Stomach (tissue), 19 donors: ENCODE measurements at places on chromosomes 5 and 9. TPM values are rescaled to one million over a fixed set of nuclear protein-coding genes. Genes with fewer than 3 reads are reported as not detected.

DNA sequence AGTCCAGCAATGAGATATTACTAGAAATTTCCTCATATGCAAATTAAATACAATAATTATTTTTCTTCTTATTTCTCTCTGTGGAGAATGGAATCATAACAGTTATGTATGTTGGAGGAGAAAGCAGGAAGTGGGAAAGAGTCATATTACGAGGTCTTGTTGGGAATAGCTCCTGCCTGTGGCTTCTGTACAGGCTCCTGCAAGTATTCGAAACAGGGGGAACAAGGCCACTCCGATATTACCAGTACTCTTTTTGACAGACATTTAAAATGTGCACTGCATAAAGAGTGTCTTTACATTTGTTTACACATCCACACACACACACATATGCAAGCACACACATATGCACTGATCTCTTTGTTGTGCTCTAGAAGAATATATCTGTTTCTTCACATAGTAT, 812.0 kb upstream of the ZNF608 start:
- peaks cover 14% of the 10 kb centered on the region for H3K4me1 ChIP-seq
- no peak overlapping the region for H3K27ac ChIP-seq
- H3K27me3 ChIP-seq = no peaks in the 10 kb centered on the region
- no peak for DNase-seq

- no peak overlapping the region for H3K4me3 ChIP-seq
- no peaks in the 10 kb centered on the region for H3K27me3 ChIP-seq
- H3K27ac ChIP-seq = no peak overlapping the region
- no peak for DNase-seq
Measured at GRCh38 chr5:163360656-163361055, 76.7 kb upstream of the CCNG1 start.

GRCh38 chr5:10235350-10235749, 14.3 kb downstream of the ATPSCKMT start:
- H3K27ac ChIP-seq = no peak overlapping the region
- DNase-seq = no peak
- no peaks in the 10 kb centered on the region for H3K27me3 ChIP-seq
- no peak overlapping the region for H3K4me3 ChIP-seq
- no peaks in the 10 kb centered on the region for H3K4me1 ChIP-seq
- H3K36me3 ChIP-seq = peaks cover 78% of the 10 kb centered on the region

DNA sequence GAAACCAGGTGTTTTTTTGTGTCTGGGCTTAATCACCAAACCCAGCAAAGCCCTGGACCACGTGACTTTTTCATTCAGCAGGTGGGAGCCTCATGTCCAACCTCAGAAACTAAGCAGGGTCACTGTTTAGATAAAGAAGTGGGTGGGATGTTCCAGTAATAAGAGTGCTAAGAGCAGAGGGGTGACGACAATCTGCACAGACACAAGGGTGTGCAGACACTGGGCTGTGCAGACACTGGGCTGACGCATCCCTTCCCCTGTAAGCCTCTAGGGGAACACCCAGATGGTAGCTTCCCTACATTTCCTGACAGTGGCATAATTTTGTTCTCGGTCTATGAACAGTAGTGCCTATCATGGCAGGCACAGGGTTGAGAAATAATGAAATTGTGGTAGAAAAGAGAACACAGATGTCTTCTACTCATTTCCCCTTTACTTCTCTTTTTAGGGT, 85.1 kb downstream of the SAXO1 start:
- H3K27me3 ChIP-seq = no peaks in the 10 kb centered on the region
- no peaks in the 10 kb centered on the region for H3K36me3 ChIP-seq
- no peak overlapping the region for H3K4me3 ChIP-seq
- no peaks in the 10 kb centered on the region for H3K4me1 ChIP-seq
- DNase-seq = no peak

DNA sequence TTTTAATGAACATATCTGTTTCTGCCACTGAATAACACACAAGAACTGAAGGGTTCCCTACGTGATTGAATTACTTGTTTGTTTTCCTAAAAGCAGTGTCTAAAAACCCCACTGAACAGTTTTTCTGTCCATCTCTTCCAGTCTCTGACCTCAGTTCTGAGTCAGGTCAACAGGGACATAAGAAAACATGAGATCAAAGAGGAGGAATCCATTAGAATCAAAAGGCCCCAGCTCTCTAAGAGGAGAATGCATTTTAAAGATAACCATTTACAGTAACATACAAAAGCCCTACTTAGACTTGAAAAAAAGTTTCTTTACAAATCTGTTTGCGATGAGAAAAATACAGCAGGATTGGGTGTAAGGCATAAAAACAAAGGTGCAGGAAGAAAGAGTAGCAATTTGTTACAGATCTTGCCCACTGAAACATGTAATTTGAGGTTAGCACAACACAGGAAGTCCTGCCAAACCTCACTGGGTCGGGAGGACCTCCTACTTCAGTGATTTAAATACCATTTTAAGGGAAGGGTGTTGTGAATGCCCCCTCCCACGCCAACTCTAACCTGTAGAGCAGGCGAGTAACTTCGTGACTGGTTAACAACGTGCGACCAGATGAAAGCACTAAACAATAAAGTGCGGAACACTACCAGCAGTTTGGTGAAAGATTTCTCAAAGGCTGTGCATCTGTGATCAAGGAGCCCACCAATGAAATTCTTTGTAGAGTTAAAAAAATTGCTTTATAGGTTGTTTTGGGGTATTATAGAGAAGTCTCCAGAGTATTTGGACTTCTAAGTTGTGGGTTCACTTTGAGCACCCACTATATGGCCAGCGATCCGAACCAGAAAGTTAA, 1.3 kb downstream of the QSOX2 start:
- H3K4me3 ChIP-seq = peak overlapping the region; percentile 97
- H3K27ac ChIP-seq = no peak overlapping the region
- H3K4me1 ChIP-seq = peaks cover 14% of the 10 kb centered on the region
- DNase-seq = no peak
- H3K27me3 ChIP-seq = no peaks in the 10 kb centered on the region

DNA sequence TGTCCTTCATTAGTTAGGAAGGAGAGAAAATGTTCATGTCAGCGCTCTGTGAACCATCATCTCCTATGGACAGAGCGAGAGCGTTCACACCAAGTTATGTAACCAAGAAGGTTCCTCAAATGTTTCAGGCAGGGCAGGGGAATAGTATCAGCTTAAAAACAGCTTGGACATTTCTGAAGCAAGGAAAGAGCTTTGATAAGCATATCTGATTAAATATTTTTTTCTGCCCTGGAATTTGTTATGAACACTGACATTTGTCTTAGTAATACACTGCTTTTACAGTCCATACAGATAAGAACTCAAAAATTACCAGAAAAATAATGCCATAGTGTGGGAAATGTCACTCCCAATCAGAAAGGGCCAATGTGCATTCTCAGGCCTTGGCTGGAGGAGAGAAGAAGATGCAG, 66.3 kb upstream of the LIFR start:
- H3K4me1 ChIP-seq = no peaks in the 10 kb centered on the region
- H3K27ac ChIP-seq = no peak overlapping the region
- no peak overlapping the region for H3K4me3 ChIP-seq
- no peaks in the 10 kb centered on the region for H3K27me3 ChIP-seq

- H3K4me3 ChIP-seq = no peak overlapping the region
- DNase-seq = no peak
- no peaks in the 10 kb centered on the region for H3K4me1 ChIP-seq
- no peaks in the 10 kb centered on the region for H3K36me3 ChIP-seq
- H3K27me3 ChIP-seq = no peaks in the 10 kb centered on the region
Measured at GRCh38 chr9:130351343-130351742, 85.8 kb downstream of the HMCN2 start.

GRCh38 chr5:114636271-114636670, 274.4 kb downstream of the KCNN2 start:
- H3K4me1 ChIP-seq = no peaks in the 10 kb centered on the region
- DNase-seq = no peak
- H3K4me3 ChIP-seq = no peak overlapping the region
- no peaks in the 10 kb centered on the region for H3K27me3 ChIP-seq
- no peak overlapping the region for H3K27ac ChIP-seq

GRCh38 chr5:150141544-150142184, 14.0 kb downstream of the PDGFRB start:
- H3K4me3 ChIP-seq = no peak overlapping the region
- H3K27ac ChIP-seq = peak overlapping the region; percentile 12
- H3K4me1 ChIP-seq = peaks cover 81% of the 10 kb centered on the region
- no peaks in the 10 kb centered on the region for H3K36me3 ChIP-seq

DNA sequence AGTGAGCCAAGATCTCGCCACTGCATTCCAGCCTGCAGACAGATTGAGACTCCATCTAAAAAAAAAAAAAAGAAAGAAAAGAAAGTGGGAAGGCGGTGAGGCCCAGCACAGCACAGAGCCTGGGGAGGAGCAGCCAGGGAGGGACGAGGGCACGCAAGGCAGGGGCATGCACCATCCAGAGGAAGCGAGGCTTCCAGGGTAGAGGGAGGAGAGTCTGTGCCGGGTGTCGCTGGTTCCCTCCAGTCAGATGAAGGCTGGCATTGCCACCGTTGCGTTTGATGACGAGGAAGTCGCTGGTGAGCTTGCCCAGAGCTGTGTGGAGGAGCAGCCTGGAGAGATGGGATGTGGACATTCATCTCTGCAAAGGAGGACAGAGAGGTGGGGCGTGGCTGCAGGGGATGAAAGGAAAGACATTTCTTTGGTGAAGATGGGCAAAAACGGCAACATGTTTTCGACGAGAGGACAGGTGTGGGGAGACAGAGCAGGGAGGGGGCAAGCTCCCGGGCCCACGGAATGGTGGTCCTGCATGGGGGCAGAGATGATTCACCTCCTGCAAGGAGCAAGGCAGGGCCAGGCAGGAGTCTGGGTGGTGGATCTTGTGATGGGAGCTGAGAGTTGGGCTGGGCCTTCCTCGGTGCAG, 18.6 kb upstream of the OLFM1 start:
- no peak overlapping the region for H3K27ac ChIP-seq
- DNase-seq = no peak
- no peaks in the 10 kb centered on the region for H3K36me3 ChIP-seq

- no peak for DNase-seq
- no peak overlapping the region for H3K4me3 ChIP-seq
- H3K27ac ChIP-seq = peak overlapping the region; percentile 84
- no peaks in the 10 kb centered on the region for H3K27me3 ChIP-seq
Measured at GRCh38 chr5:141515141-141515540, 26.3 kb downstream of the PCDHGC5 start.

GRCh38 chr5:172402531-172403188, 51.7 kb downstream of the SH3PXD2B start:
- H3K4me1 ChIP-seq = peaks cover 10% of the 10 kb centered on the region
- H3K27me3 ChIP-seq = no peaks in the 10 kb centered on the region
- DNase-seq = no peak
- peaks cover 31% of the 10 kb centered on the region for H3K36me3 ChIP-seq
- H3K27ac ChIP-seq = peak overlapping the region; percentile 63

GRCh38 chr9:134318941-134319305, 7.3 kb upstream of the RXRA start:
- no peak overlapping the region for H3K4me3 ChIP-seq
- H3K4me1 ChIP-seq = peaks cover 28% of the 10 kb centered on the region
- H3K36me3 ChIP-seq = no peaks in the 10 kb centered on the region

- H3K36me3 ChIP-seq = no peaks in the 10 kb centered on the region
- no peak overlapping the region for H3K4me3 ChIP-seq
- no peak overlapping the region for H3K27ac ChIP-seq
- DNase-seq = no peak
- H3K27me3 ChIP-seq = no peaks in the 10 kb centered on the region
- H3K4me1 ChIP-seq = no peaks in the 10 kb centered on the region
Measured at GRCh38 chr5:118366429-118366828, 621.9 kb downstream of the DTWD2 start.

DNA sequence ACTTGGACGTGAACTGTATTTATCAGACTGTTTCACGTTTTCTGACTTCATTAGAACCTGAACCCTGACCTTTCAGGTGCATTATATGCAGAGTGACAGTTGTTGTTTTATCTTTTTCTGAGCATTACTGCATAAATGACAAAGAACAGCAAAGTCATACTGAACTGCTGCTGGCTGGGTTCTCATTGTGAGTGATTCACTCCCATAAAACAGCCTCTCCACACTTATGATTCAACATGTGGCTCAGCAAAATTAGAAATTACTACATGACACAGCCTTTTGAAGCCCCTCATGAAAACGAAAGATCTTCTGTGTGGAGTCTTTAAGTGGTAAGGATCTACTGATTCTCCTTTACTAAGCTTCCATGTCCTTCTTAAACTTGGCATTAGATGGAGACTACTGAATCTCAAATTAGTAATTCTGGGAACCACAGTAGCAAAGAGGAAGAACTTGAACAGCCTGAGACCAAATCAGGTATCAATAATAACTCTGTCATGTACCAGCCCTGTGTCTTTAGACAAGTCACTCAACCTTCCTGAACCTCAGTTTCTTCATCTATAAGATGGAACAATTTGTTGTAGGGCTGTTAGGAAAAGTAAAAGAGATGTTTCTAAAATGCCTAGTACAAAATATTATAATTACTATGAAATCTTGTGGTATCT, 172.3 kb upstream of the GNA14 start:
- H3K36me3 ChIP-seq = no peaks in the 10 kb centered on the region
- no peaks in the 10 kb centered on the region for H3K27me3 ChIP-seq
- H3K4me3 ChIP-seq = no peak overlapping the region
- DNase-seq = no peak

GABRB2 gene
- 2.7 TPM for total RNA-seq

PDGFRB gene
- total RNA-seq = 71.2 TPM

PIP5KL1 gene
- total RNA-seq = 27.0 TPM

TLE1 gene
- 60.2 TPM for total RNA-seq

CTNND2 gene
- total RNA-seq = 1.6 TPM

CDKN2B gene
- total RNA-seq = 0.58 TPM

MARCOL gene
- not detected for total RNA-seq

IFNK gene
- not detected for total RNA-seq

HDHD3 gene
- total RNA-seq = 41.3 TPM

CARD9 gene
- total RNA-seq = 1.9 TPM

FREM1 gene
- total RNA-seq = 0.58 TPM

ANKDD1B gene
- 6.2 TPM for total RNA-seq

TIMD4 gene
- not detected for total RNA-seq

EEIG1 gene
- total RNA-seq = 83.4 TPM
